ENCODE measurements at places on chromosomes 16 and 17.

GRCh38 chr17:13736916-13737315 is 135.2 kb upstream of the HS3ST3A1 start:
- DNase-seq = no peak

DNA sequence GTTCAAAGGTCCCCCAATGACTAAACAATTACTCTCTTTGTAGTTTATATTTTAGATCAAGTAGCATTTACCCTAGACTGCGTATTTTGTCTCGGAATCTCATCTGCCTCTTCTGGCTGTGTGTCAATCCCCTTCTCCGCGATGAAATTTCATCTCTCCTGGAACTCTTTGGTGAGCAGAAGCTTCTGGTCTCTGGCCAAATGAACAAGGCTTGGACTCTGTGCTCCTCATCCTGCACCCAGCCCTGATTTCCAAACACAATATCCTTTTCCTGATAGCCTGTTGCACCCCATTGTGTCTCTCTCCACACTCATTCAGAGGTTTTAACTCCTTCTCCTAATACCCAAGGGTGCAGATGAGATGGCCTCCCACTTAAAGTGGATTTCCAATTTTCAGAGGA is 609.4 kb upstream of the CDH5 start:
- no peak for DNase-seq

DNA sequence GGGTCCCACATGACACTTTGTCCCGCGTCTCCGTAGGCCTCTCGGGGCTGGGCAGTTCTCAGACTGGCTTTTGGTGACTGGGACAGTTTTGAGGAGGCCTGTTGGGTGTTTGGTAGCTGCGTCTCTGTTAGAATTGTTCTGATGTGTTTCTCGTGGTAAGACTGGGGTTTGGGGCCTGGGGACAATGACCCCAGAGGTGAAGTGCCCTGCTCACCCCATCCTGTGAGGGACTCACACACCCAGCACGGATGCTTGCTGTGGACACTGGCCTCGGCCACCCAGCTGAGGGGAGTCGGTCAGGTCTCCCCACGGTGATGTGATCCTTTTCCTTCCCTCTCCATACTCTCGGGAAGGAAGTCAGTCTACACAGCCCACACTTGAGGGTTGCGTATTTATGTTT is 50.3 kb downstream of the METRNL start:
- DNase-seq = no peak

DNA sequence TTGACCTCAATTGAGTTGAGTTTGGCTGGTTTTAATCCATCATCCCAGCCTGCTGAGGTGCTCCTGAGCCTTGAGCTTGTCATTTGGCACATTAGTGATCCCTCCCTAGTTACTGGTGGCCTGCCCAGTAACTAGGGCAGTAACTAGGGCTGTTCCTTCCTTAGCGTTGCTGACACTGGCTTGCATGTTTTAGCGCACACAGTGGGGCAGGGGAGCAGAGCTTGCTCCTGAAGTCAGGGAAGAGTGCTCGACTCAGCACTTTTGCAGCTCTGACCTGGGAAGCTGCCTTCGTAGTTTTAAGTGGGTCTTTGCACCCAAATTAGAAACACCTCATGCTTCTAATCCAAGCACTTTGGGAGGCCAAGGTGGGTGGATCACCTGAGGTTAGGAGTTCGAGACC is 15.7 kb downstream of the CCDC42 start:
- DNase-seq = no peak

DNA sequence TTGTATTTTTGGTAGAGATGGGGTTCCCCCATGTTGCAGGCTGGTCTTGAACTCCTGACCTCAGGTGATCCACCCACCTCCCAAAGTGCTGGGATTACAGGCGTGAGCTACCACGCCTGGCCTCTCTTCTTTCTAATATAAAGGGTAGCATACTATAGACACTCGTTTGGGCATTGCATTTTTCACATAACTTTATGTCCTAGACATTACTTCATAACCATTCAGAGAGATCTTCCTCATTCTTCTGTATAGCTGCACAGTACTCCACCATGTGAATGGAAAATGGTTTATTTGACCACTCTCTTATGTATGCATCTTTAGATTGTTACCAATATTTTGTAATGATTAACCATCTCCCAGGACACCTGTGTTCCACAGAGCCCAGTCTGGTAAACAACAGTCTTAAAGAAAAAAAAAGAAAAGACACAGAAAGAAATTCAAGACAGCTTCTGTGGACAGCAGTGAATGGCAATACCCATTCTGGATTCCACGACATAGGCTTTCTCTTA is 42.1 kb downstream of the TK2 start:
- no peak for DNase-seq

GRCh38 chr16:56551796-56552738 is 12.8 kb upstream of the MT4 start:
- no peak for DNase-seq

DNA sequence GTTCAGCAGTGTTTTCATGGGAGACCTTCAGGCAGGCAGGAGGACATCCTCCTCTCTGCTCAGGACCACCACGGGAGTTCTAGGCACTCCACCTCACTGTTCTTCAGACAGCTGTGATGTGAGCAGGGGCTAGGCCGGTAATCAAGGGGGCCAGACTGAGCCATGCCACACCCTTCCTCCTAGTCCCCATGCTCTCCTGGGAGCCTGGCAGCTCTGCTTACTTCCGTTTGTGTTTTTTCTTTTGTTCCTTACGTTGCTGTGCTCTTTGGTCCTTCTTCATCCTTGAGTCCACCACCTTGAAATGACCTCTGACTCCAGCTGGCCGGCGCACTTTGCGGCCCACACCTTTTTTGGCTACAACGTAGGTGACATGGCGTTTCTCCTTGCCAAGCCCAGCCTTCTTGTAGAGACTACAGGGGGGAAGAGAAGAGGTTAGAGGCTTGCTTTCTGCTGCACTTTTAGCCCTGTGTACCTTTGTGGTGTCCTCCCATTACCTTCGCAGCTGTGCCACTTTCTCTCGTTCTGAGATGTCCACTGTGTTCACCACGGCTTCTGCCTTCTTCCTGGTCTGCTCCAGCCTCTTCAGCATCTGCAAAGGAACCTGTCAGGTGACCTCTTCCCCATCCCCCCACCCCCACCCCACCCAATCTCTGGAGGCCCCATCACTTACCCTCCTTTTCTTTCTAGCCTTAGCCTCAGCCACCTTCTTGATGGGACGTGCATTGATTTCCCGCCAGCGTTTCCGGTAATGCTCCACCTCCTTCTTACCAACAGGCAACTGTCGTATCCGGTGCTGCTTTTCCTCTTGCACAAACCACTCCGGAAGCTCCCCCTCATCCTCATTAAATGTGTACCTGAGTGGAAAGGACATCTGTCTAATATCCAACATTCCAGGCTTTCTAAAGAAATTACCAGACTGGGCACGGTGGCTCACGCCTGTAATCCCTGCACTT is 7.4 kb upstream of the PSMC5 start:
- DNase-seq = no peak

DNA sequence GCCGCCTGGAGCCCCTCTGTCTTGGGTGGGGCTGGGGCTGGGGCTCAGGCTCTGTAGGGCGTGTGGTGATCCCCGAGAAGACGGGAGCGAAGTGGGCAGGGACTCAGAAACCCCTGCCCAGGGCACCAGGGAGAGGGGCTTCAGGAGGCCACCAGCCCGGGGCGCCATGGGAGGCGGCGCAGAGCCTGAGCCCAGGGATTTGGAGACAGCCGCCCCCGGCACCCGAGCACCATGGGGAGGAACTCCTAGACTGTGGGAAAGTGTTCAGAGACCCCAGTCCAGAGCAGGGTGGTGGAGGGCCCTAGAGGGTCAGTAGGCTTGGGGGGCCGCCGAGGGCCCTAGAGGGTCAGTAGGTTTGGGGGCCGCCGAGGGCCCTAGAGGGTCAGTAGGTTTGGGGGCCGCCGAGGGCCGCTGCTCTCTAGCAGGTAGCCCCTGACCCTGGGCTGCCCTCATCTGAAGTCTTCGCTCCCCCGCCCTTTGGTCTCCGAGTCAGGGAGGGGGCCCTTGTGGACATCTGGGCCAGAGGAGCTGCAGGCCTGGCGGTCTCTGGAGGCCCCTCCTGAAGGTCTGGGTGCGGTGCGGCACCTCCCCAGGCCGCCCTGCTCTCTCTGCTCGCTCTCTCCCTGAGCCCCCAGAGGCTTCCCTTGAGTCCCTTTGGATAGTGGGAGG is 734 bp downstream of the ARHGDIG start:
- DNase-seq = no peak

DNA sequence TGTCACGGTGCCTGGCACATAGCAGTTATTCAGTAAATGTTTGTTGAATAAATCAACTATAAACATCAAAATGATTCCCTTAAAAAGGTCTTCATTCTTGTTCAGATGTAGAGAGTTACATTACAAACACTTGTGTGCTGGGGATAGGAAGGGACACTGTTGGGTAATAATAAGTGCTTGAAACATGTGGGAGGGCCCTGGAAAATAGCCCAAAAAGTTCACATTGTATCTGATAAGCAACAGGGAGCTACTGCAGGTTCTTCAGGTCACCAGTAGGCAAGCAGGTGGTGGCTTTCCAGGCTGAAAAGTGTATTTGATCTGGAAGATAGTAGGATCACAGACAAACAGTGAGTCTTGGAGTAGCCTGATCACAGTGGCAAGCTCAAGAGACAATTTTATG is 19.0 kb upstream of the ZNF652 start:
- no peak for DNase-seq

GRCh38 chr17:28475151-28475900 is 1.9 kb downstream of the SLC13A2 start:
- no peak for DNase-seq

- no peak for DNase-seq
These were observed 101.9 kb downstream of the STX8 start for GRCh38 chr17:9473711-9474110.

- no peak for DNase-seq
These were observed 814 bp upstream of the DYNLL2 start for GRCh38 chr17:58082341-58082869.
